Spinal cord (tissue), 10 donors: ENCODE measurements at places on chromosomes 7 and 10.
A peak's percentile ranks its signal among the peaks of the same experiment; 100 is the strongest.

GRCh38 chr7:85882335-85882734, 695.5 kb upstream of the SEMA3D start:
- DNase-seq = no peak

GRCh38 chr7:112556633-112557032, 75.8 kb downstream of the LSMEM1 start:
- DNase-seq = no peak

DNA sequence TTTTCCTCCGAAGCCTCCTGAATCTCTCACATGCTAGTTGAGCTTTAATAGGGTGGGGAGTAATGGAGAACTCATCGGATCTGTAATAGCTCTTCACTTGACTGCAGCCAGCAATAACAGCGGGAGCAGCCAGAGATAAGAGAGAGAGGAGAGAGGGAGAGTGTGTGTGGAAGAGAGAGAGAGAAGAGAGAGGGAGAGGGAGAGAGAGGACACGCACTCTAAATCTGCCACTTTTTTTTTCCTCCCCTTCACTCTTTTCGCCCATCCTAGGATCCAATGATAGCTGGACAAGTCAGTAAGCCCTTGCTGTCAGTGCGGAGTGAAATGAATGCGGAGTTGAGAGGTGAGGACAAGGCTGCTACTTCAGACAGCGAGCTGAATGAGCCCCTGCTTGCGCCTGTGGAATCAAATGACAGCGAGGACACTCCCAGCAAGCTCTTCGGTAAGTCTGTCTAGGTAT, 107.9 kb downstream of the POU6F2 start:
- DNase-seq = peak; percentile 76

GRCh38 chr10:78777867-78778266, 290.9 kb upstream of the ZMIZ1 start:
- DNase-seq = no peak

- no peak for DNase-seq
Measured at GRCh38 chr7:13946181-13946580, 43.3 kb downstream of the ETV1 start.

DNA sequence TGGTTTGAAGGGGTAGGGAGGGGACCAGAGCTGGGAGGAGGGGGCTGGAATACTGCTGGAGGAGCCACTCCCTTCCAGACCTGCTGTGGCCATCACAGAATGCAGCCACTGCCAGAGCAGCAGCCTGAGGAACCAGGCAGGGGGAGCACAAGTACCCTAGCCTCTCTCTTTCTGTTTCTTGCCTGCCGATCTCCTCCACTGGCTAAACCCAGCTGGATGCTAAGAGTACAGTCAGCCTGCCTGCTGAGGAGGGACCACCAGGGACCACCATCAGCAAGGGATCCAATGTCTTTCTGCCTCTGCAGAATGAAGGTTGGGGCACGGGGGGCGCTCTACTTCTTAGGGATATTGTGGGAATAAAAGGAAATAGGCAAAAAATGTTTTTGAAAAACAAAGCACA, 4.7 kb downstream of the BLVRA start:
- no peak for DNase-seq
